ENCODE measurements at places on chromosomes 1 and 21.
A peak's percentile ranks its signal among the peaks of the same experiment; 100 is the strongest.

- peak; percentile 12 for DNase-seq
Observed at GRCh38 chr1:100250264-100250663, 630 bp upstream of the DBT start.

DNA sequence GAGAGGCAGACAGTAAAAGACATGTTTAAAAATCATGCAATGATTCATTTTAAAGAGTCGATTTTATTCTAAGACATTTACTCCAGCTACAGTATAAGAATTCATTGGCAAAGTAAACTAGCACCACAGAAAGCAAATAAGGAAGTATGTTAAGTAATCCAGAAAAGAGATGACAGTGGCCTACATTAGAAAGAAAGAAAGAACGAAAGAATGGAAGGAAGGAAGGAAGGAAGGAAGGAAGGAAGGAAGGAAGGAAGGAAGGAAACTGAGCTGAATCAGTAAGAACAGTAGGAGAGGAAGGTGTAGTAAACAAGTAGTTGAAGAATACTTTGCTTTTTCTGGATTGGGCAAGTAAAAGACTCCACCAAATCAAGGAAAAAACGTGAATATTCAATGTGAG lies 62.2 kb downstream of the ZZZ3 start:
- no peak for DNase-seq

- peak; percentile 19 for DNase-seq
Observed at GRCh38 chr21:28805885-28806284, 186.8 kb downstream of the LTN1 start.

DNA sequence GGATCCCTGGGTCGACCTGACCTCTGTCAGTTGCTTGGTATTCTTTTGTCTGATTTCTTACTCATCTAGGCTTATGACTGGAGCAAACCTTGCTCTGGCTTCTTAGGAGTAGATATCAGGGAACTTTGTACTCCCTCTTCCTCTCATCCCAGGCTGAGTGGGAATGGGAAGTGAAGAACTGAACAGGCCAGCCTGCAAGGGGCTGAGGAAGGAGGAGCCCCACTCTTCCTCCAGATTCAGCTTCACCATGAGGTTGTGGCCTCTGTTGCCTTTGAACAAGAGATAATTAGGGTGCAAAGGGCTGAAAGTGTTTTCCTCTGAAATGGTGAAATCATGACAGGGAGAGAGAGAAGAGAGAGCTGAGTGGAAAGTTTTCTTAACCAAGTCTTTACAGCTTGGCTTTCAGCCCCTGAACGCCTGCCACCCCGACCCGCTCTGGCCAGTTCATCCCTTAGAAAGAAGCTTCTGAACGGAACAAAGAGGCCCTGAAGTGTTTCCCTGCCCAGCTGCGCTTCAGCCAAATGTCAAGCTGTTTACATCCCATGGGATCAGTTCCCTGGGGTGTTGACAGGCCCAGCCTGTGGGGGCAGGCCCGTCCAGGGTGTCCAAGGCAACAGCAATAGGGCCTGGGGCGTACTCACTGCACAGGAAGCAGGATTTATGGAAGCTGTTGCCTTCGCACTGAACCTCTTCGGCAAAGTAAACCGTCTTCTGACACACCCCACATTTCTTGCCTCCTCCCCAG lies 11.2 kb downstream of the CSRP1 start:
- DNase-seq = no peak

- DNase-seq = peak; percentile 93
Observed at GRCh38 chr1:6701437-6702153, at the start of gene DNAJC11. Gene DNAJC11, minus strand, starts transcription at chr1:6701816. Its CDS starts 16 bp downstream, at chr1:6701800.

DNA sequence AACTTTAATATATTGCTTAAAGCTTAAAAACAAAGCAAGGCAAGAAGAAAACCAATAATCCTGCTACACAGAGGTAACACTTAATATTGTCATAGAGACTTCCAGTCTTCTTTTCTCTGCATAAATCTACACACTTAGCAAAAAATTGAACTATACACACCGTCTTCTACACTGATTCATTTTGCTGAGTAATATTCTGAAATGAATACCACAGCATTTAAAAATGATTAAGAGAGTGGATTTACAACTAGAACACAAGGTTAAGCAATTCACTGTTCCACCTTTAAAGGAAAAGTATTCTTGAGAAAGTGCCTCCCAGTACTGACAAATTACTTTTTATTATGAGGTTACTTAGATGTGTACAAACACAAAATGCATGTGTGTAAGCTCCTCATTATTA lies 22.2 kb upstream of the ITPKB start:
- no peak for DNase-seq

GRCh38 chr1:209675565-209676154 lies 448 bp downstream of the G0S2 start:
- DNase-seq = no peak

DNA sequence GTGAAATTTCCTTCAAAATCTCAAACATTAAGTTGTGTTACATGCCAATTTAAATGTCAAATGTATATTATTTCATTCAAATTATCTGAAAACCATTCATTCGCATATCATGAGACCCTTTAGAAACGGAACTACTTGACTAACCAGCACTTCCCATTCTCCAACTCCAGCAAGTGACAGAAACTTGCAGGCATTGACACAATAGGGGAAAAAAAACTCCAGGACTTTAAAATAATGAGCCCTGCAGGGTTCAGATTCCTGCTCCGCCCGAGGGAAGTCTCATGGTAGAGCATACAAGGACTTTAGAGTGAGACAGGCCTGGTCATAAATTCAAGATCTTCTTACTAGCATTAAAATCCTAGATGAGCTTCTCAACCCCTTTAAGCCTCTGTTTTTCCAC lies 138.9 kb downstream of the NR5A2 start:
- DNase-seq = no peak

DNA sequence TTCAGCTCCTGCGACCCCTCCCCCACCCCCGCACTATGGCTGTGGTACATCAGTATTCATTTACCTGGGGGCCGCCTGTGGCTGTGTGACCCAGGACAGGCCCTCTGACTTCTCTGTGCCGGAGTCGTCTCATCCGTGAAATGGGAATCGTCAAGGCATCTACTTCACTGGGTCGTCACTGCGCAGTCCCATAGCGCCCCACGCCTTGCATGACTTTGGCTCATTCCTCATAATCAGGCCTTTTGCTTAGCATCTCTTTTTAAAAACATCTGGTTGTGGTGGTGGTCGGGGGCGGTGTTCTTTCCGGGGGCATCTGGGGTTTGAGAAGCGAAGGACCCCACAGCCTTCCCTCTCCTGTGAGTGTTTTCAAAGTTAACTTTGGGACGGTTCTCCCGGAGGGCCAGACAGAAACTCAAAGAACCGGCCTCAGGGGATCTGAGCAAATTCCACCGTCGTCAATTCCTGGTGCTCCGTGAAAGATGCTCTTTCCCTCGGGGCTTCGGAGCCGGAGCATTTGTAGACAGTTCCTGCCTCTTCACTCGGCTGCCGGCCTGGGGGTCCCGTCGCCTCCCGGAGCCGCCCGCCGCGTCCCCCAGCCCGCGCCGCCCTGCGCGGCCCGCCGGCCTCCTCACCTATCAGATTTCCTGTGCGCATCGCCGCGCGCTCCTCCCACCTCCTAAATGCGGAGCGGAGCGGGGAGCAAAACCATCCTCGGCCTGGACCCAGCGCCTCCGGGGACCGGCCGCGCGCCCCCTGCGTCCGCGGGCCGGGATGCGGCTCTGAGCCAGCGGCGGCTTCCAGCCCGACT lies at the start of gene B3GALT5:
Gene B3GALT5, plus strand, starts transcription at position 708 of the 808 bp plus-strand sequence. CDS start 47,620 bp downstream, outside the sequence.
- DNase-seq = peak; percentile 19

DNA sequence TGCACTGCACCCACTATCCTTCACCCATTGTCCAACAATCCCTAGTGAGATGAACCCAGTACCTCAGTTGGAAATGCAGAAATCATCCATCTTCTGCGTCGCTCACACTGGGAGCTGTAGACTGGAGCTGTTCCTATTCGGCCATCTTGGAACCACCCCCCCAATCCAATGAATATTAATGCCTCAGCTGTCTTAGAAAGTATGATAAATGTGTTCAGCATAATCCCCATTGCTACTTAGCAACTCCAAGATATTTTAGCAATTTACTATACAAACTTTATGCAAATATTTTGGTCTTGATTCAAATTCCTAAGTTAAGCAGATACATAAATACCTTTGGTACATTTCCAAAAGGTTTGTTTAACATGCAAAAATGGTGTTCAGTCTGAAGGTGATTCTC lies 70.5 kb upstream of the SH3GLB1 start:
- no peak for DNase-seq

GRCh38 chr1:165467706-165468105 lies 22.8 kb upstream of the RXRG start:
- DNase-seq = no peak

- DNase-seq = no peak
Observed at GRCh38 chr1:180571832-180572636, 13.3 kb downstream of the OVAAL start.

GRCh38 chr1:47763591-47764171 lies 233.5 kb downstream of the TRABD2B start:
- DNase-seq = no peak

- no peak for DNase-seq
Observed at GRCh38 chr1:234562334-234562733, 47.6 kb downstream of the IRF2BP2 start.

DNA sequence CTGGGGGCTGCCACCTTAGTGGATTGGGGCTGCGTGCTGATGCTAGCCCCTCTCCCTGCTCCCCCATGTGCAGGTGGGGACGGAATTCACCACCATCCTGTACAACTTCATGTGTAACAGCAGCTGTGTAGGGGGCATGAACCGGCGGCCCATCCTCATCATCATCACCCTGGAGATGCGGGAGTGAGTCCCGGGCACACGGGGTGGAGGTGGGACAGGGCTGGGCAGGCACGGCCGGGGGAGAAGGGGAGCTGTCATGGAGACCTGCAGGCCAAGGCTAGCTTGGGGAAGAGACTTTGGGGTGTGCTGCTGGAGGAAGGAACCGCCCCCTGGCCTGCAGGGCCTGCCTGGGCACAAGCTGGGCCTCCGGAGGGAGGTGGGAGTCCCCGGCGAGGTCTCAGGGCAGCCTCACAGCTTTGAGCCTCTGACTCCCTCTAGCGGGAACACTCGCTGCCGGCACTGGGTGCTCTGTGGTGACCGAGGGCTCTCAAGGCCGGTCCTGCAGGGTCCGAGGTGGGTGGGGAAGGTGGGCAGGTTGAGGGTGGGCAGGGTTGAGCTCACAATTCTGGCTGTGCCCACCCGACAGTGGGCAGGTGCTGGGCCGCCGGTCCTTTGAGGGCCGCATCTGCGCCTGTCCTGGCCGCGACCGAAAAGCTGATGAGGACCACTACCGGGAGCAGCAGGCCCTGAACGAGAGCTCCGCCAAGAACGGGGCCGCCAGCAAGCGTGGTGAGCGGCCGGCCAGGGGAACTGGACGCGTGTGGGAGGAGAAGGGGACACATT lies 25.0 kb upstream of the CCDC27 start:
- no peak for DNase-seq

DNA sequence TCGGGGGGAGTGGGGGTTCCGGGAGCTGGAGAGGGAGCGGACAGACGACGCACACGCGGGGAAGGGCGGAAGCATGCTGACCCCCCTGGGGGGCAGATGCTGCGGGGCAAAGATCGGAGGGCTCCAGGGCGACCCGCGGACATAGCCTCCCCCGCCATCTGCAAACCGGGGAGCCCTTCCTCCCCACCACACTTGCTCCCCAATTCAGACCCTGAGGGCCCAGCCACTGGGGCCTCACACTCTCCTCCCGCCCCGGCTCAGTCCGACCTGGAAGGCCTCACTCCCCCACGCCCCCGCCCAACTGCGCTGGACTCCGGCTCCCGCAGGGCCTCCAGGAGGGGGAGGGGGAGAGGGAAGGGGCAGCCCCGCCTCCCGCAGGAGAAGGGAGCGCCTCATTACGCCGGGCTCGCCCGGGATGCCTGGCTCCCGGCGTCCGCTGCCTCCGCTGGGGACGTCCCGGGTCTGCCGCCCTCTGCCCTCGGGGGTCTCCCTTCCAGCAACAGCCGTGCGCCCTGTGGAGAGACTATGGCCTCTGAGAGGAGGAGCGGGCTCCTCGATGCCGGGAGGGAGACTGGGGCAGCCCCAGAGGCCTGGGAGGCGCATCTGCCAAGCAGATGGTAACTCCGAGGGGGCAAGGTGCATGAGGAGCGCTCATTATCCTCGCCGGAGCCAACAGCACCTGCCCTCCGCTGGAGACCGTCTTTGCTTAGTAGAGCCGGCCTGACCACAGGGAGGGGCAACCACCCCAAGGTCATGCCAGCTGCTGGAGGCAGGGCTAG lies 636 bp upstream of the CAMK2N1 start:
- DNase-seq = no peak

- DNase-seq = no peak
Observed at GRCh38 chr1:59601041-59601441, 213.7 kb upstream of the HOOK1 start.

DNA sequence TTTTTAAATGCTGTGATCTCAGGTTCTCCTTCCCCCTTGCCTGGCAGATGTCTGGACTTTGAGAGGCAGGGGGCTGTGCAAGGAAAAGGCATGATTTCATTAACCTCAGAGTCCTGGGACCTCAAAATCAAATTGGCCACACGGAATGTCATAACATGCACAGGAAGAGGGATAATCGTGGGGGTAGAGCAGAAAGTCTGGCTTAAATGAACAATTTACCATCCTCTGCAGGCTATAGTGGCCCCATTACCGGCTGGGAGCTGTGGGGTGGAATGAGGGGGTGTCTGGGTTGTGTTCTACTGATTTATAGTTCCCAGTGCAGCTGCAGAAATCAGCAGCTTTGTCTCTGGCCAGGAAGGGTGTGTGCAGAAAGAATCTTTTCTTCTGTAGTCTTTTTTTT lies 10.8 kb downstream of the OPRD1 start:
- no peak for DNase-seq

DNA sequence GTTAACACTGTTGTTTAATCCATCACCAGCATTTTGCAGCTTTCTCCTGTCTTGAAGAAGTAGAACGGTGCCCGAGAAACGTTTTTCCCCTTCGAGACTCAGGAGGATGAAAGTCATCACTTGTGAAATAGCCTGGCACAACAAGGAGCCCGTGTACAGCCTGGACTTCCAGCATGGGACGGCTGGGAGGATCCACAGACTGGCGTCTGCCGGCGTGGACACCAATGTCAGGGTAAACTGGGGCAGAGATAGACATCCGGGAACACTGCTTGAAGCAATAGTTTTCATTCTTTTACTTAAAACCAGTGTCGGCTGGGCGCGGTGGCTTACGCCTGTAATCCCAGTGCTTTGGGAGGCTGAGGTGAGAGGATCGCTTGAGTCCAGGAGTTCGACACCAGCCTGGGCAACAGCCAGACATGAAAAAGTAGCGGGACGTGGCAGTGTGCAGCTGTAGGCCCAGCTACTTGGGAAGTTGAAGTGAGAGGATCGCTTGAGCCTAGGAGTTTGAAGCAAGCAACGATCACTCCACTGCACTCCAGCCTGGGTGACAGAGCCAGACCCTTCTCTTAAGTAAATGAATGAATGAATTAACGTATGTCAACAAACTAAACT lies 945 bp downstream of the CHAF1B start:
- DNase-seq = no peak

- DNase-seq = no peak
Observed at GRCh38 chr1:111302374-111302773, 11.7 kb downstream of the CHIA start.

GRCh38 chr1:58528518-58528917 lies 18.0 kb downstream of the OMA1 start:
- no peak for DNase-seq

- no peak for DNase-seq
Observed at GRCh38 chr1:246893191-246893939, 38.4 kb downstream of the AHCTF1 start.

GRCh38 chr21:46544003-46544402 lies 60.9 kb downstream of the S100B start:
- DNase-seq = no peak
